ENCODE measurements at places on chromosomes 12 and 14. TPM values are rescaled to one million over a fixed set of nuclear protein-coding genes. Genes with fewer than 3 reads are reported as not detected.

LGR5 gene
- total RNA-seq, result not detected

- DNase-seq, result no peak
Observed at GRCh38 chr12:40253936-40254335, 29.1 kb downstream of the LRRK2 start.

- no peak for DNase-seq
Observed at GRCh38 chr14:100297320-100298300, 8.6 kb downstream of the SLC25A29 start.

DNA sequence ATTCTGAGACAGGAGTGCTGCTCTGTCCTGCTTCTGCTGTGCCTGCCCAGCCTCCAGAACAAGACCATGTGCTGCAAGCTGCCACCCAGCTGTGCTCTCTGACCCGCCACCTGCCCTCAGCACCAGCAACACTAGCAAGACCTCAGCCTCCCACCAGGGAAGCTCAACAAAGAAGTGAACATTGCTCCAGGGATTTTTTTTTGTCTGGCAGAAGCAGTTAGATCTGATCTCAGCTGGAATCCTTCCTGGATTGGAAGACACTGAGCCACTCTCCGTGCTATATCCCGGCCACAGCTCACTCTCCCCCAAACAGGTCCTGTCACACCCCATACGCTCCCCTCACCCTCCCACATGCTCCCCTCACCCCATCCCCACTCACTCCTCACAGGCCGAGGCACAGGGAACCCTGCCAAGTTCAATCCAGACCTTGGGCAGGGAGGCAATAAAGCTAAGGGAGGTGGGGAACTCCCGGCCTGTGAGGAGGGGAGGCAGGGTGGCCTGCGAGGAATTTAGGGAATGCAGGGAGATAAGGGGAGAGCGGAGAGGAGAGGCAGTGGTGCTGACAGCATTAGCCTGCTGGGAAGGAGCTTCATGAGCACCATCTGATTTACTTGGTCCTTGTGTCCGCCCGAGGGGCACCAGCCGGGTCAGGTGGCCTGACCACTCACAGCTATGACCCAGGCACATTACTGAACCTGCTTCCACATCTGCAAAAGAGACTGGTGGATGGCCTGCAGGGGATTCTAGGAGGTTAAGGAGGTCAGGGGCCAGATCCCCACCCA, 29.7 kb downstream of the CCDC85C start:
- no peak for DNase-seq

GRCh38 chr12:70645494-70646317, 8.5 kb upstream of the PTPRB start:
- DNase-seq, result peak; percentile 22

DNA sequence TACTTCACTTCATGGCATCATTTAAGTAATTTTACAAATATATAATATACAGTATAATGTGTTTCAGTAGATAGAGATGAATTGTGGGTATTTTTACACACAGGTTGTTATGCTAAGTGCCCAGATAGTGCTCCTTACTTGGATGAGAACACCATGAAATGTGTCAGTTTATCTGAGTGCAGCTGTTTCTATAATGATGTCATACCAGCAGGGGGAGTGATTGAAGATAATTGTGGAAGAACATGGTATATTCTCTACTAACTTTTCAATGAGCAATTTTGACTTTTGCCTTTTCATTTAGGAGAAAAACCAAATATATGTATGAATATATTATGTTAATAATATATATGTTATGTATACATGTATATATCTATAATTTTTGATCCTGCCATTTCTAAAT, 221.6 kb downstream of the LRRK2 start:
- DNase-seq, result no peak

GRCh38 chr14:35368583-35369392, 35.8 kb downstream of the NFKBIA start:
- DNase-seq, result no peak

GRCh38 chr14:46582826-46583225, 68.8 kb downstream of the RPL10L start:
- no peak for DNase-seq

All from activated CD8-positive, alpha-beta T cell treated with anti-CD3 and anti-CD28 coated beads, Interleukin-2, amount 10 ng/mL, durations not matched to agents 7 days and 5 days (primary cell).